Myocyte (in vitro differentiated cells): ENCODE measurements at places on chromosomes 7 and 10. TPM values are rescaled to one million over a fixed set of nuclear protein-coding genes. Genes with fewer than 3 reads are reported as not detected.

Gene FAM25A
- total RNA-seq, result not detected in 2 replicates

DNA sequence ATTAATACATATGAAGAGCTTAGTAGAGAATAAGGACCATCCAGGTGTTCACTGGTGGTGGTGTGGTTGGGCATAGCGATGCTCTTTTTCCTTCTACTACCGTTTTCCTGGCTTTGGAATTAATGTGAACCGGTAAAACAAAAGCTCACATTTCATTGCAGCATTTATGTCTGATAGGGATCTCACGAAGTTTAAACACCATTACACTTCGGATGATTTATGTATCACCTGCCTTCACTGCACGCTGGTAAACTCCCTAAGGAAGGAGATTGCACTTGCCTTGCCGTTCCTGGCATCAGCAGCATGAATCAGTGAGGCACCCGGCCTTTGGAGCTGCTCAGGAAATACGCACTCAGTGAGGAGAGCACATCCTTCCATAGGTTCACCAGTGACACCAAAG lies 47.5 kb downstream of the WIPF3 start:
- DNase-seq, result no peak

DNA sequence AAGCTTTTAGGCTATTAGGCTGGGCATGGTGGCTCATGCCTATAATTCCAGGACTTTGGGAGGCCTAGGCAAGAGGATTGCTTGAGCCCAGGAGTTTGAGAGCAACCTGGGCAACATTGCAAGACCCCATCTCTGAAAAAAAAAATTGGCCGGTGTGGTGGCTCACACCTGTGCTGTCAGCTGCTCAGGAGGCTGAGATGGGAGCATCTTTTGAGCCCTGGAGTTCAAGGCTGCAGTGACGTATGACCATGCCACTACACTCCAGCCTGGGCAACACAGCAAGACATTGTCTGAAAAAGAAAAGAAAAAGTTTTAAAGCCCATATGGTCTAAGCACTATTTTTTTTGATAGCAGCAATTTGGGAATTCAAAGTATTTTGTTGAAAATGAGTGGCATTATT lies 15.8 kb upstream of the SEC61A2 start:
- no peak for DNase-seq

- no peak for DNase-seq
Observed at GRCh38 chr7:154744861-154745258, 258.1 kb downstream of the PAXIP1 start.

DNA sequence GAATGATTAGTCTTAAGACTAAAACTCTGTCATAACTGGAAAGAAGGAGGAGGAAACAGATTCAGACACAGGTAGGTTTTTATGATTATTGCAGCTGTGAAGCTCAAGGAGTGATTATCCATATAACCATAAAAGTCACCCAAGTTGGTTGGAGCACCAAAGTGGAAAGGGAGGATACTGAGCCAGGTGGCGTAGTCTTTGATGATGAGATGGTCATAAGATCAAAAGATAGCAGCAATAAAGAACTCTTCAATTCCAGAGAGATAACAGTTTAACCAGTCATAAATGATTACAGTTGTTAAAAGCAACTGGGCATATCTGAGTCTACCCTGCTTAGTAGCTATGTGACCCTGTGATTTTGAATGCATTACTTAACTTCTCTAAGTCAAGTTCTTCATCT lies 8.4 kb downstream of the ABCB1 start:
- no peak for DNase-seq

DNA sequence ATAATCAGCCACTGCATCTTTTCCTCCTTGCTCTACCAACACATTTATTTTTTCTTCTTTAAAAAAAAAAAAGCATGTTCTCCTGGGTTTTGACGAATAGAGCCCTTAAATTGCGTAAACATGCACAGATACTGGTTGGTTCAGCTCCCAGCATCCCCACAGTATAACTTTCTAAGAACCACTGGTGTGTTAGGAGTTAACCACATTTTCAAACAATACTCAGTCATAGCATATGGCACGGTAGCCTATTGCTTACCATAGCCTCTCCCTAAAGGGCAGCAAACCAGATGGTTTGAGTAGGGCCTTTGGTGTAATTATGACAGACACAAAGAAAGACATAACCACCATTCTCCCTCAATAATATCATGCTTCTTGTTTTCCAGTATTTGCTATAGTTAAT lies 145.0 kb downstream of the LRRC4 start:
- DNase-seq, result no peak

Gene PPP1R9A
- 8.5 and 10.1 TPM in 2 replicates for total RNA-seq

GRCh38 chr7:85471307-85471706 lies 284.5 kb upstream of the SEMA3D start:
- no peak for DNase-seq

Gene C10orf53
- not detected in 2 replicates for total RNA-seq

DNA sequence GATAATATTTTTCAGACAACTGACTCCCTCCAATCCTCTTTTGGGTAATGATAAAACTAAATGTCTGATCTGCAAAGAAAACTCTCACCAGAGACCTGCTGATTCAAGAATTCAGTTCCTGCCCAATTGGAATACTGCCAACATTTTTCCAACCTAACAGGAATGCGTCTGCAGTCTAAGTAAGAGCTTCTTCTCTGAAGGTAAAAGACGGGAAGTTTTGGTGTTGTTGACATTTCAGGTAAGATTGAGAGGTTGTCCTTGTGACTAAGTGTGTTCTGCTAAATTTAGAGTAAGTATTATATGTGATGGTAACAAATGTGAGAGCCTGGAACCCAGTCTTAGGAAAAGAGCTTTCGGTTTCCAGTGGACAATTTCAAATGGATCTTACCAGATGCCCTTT lies 17.6 kb downstream of the IFIT5 start:
- DNase-seq, result peak; percentile 49

- no peak for DNase-seq
Observed at GRCh38 chr10:57460540-57460939, 807.2 kb downstream of the IPMK start.

- peak; percentile 17 for DNase-seq
Observed at GRCh38 chr10:72932259-72933015, 22.2 kb downstream of the PLA2G12B start.
